Stimulated activated CD4-positive, alpha-beta T cell treated with anti-CD3 and anti-CD28 coated beads, Interleukin-2, amount 100 ng/mL, for 24 hours (primary cell): ENCODE measurements at places on chromosomes 7 and 10.

GRCh38 chr7:84251277-84251781, 56.7 kb upstream of the SEMA3A start:
- no peak for DNase-seq

DNA sequence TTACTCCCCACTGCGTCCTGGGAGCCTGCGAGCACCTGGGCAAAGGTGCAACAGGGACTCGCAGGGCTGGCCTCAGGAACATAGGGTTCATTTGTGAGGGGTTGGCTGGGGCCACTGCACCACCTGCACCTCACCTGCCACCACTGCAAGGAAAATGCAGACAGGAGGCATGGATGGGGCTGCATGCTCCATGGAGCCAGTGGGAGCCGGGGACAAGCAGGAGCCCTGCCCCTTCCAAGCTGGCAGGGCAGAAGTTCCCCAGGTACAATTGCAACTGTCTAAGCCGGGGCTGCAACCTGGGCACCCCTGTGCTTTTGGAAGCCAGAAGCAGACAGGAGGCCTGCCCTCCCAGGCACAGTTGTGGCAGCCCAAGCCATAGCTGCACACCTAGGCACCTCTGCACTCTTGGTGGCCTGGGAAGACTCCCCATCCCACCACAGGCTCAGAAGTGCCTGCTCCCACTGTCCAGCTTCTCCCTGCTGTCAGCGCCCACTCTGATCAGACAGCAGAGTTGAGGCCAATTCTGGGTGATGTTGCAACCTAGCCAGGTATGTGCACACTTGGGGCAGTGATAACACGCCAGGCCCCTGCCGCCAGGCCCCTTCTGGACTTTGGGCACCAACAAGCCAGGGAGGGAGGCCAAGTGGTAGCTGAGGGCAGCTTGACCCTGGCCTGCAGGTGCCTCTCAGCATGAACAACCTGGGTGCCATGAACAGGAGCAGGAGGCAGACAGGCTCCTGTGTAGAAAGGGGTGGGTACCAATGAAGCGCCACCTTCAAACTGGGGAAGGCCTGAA, 58.2 kb downstream of the TMEM106B start:
- DNase-seq, result no peak

GRCh38 chr10:18303851-18304801, 163.9 kb downstream of the CACNB2 start:
- no peak for DNase-seq

DNA sequence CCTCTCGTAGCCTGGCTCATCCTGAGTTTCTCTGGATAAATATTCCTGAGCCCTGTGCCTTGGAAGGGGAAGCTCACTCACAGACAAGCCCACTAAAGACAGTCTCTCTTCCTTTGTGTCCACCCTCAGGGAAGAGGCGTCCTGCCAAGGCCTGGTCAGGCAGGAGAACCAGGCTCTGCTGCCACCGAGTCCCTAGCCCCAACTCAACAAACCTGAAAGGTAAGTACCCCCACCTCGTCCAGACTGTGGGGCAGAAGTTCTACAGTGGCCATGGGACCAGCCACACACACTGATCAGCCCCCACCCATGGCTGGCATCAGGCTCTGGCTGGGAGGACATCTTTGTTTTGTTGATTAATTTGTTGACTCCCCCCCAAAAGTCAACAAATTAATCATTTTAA, 2.8 kb downstream of the GPR15LG start:
- DNase-seq, result no peak

DNA sequence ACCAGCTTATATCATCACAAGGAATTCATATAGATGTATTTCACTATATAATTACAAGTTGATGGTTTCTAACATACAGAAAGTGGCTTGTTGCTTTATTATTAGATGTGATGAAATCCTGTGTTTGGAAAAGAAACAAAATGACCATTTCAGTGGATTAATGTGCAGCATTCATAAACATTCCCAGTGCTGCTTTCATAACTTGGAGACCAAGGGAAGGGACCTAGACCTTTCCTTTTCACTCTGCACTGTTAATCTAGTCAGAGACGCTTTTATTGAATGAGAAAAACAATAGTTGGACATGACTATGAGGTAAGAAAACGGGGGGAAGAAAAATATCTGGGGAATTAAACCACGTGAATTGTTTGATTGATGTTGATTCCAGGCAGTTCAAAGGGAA, 160.0 kb downstream of the HDAC9 start:
- DNase-seq, result no peak

DNA sequence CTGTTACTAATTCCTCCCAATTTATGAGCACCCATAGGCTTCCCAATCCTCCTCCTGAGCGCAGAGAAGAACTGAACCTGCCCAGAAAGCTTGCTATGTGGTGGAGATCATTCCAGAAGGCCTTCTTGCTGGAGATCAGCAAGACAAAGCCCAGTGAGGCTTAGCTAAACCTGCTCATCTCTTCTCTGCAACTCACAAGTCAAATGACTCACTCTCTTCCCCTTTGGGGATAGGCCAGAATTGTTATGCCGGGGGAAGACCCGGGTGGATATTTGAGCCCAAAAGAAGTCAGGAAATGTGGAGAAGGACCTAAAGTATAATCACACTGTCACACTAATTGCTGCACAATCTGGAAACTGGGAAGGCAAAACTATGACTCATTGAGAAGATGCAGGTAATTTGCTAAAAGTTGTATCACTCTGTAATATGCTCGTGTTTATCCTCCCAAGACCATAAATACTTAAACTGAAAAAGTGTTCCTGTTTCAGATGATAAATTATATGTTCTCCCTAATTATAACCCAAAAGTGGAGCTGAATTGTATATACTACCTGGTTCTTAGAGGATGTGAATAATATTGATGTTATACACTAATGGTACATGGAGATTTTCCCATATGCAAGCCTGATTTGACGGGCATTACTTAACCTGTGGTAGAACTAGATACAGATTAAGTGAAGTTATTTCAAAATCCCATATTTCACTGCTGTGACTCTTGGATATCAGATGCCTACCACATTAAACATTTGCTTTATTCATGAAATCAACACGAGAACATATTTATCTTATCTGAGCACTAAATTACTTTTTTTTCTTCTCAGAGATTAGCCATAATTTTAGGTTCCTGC, 6.4 kb downstream of the NEBL start:
- no peak for DNase-seq

DNA sequence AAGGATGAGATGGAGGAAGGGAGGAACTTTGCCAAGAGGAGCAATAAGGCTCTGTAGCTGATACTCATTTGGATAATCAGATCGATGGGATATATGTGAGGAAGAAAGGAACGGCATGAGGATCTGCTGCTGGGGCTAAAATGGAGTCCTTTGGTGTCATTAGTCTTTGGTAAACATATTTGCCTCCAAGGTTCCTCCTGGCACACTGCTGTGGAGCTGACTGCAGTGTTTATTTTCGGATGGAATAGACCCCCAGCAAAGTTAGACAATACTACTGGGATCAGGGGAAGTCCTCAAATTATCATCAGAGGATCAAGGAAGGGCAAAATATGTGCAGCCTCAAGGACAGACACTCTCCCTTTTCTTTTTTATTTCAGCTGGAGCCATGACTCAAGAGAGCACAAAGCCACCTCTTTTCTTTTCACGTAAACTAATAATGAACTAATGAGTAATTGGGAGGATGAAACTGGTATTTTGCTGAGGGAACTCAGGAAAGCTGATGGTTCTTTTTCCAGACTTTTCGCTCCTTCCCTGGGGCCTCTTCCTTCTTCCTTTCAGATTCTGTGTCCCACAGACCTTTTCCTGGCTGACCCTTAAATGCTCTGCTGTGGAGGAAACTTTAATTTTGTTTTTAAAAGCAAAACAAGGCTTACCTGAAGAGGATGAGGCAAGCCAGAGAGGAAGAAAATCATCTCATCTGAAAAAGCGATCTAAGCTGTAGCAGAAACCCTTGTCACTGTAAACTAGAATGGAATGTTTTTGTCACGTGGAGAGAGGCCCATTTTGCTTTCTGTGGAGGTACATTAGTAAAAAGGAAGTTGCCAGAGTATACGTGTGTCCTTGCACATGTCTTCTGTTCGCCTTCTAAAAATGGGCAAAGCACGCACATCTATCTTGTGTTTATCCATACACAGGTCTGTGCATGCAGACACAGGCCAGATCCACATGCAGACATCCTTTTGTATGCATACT, 33.3 kb downstream of the LRMDA start:
- DNase-seq, result no peak

DNA sequence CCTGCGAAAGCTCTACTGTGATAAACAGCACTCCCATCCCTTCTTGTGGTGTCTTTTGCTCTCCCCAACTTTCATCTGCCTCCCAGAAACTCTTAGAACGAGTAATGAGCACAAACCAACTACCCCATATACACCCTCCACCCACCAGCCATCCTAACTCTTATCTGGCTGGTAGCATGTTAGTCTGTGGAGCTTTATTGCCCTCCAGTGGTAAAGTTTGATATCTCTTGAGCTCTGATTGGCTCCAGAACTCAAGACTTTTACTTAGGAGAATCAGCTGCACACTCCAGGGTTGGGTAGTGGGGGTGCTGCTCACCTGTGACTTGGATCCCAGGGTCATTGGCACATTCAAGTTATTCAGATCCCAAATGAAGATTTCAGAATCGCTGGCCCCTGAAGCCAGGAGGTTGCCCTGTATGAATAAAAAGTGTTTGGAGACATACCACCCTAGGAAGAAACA, 10.9 kb downstream of the SEC31B start:
- DNase-seq, result peak; percentile 44

GRCh38 chr10:24449321-24449740, 240.4 kb downstream of the KIAA1217 start:
- no peak for DNase-seq

DNA sequence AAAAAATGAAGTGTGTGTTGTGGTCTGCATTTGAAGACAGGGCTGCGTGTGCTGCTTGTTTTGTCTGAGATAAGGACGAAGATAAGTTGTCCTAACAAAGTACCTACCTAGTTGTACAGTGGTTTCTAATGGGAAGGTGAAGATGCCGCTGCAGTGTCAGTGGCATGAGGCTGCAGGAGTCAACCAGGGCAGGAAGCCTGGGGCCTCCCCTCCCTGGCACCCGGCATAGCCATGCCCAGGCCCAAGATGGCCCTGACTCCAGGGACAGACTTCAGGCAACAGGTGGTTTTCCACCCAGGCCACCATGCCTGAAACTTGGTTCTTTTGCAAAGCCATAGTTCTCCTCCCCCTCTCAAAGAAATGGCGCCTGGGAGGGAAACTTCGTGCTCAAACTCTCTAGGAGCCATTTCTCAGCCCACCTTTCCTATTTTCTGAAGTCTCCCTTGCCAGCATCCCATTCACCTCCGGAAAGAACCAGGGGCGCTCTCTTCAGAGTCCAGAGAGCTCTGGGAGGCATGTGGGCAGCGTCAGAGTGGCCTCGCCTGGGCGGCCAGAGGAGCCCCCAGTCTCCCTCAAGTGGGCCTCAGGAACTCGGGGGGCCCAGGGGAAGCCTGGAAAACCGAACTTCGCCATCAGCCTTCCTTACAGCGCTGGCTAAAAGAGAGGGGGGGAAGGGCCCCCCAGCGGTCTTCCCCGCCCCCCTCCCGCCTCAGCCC, 2.1 kb upstream of the KAT6B start:
- peak; percentile 32 for DNase-seq

GRCh38 chr10:28604567-28605536, 71.9 kb downstream of the WAC start:
- DNase-seq, result no peak

DNA sequence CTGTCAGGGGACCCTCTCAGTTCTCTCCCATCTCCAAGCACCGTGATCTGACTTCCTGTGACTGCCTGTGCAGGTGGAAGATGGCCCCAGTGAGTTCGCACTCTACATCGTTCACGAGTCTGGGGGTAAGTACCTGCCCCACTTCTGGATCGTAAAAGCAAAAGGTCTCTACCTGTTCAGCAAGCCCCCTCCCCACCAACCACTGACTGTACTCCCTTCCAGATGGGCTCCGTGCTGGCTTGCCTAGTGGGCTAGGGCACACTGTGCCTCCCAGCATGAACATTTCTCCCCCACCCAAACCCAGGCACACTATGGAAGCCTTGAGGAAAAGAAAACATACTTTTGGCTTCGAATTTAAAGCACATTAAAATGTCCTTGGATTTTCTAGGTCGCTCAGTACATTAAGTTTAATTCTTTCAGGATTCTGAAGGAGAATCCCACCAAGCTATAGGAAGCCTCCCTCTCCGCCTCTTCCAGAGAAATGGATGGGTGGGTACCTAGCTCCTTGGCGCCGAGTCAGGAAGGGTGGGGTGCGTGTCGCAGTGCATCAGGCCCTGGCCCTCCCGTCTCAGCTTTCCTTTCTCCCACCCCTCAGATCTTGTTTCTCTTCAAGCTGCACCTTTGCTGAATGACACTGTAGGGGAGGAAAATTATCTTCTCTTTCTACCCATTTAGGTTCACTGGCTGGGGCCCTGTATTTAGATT, 11.0 kb upstream of the ZNF22 start:
- DNase-seq, result peak; percentile 6

- DNase-seq, result peak; percentile 81
These were observed 84.2 kb upstream of the MKI67 start for GRCh38 chr10:128210215-128211063.

DNA sequence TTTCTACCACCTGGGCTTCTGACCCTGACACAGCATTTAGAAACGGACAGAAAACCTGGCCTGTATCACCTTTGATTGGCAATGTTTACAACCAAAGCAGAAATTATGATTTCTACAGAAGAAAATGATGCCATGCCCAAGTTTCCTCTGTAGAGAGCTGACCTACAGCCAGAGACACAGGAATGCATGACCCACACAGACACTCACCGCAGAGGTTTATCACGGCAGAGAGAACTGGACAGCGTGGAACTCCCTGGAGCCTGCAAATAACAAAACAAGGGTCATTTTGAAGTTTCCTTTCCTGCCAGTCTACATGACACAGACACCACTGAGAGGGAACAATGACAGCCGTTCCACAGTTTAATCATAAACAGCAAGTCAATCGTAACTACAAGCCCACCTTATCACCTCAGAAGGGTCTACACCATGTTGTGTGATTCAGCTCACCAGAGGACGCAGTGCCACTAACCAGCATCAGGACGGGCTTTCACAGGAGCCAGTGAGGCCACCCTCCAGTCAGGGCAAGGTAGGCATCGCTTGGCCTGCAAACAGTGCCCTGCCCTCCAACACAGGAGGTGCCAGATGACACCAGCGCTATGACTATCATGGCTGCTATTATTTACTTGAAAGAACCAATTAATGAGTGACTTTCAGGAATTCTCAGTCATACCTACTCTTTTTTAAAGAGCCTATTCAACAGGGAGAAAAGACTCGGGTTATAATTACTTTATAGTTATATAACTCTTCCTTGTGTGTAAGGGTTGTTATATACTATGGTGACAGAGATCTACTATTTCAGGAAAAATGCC, 139.9 kb downstream of the TNS3 start:
- DNase-seq, result no peak

DNA sequence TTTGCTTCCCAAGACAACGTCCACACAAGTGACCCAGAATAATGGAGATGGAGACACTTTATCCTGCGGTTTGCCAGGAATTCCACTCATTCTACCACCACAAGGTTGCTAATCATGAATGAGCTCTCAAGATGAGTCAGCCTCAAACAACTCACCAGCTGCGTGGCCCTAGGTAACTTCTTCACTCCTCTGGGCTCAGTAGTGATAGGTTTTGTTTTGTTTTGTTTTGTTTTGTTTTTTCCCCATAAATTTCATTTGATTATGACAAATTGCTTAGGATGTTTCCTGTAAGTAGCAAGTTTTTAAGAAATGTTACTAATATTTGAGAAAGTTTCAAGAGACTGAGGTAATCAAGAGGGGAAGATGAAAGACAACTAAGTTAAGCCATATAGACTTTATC, 286.8 kb downstream of the PARD3 start:
- DNase-seq, result no peak
